ENCODE measurements at places on chromosomes 5 and 9.

DNA sequence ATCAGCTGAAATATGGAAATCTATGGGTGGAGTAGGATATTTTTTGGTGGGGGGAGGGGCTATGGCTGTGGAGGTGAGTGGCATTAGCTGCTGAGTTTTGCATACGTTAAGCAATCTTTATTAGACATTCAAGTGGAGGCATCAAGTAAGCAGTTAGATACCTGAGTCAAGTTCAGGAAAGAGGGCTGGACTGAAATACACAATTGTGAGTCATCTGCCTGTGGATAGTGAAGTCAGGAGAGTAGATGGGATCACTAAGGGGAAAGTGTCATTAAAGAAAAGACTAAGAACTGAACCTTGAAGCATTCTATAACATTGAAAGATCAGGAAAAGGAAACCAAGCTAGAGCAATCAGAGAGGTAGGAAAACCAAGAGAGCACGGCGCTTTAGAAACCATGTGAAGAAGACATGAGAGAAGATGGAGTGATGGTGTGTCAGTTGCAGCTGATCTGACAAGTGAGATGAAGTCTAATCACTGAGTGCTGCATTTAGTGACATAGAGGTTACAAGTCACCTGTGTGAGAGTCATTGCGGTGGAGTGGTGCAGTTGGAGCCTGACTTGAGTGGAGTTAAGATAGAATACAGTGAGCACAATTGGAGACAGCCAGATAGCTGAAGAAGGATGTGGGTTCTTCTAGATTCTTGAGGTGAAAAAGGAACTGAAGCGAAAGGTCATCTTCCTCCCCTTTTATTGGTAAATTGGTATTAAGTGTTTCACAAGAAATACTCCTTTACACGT lies 88.7 kb downstream of the PIP5K1B start:
- no peak for DNase-seq

DNA sequence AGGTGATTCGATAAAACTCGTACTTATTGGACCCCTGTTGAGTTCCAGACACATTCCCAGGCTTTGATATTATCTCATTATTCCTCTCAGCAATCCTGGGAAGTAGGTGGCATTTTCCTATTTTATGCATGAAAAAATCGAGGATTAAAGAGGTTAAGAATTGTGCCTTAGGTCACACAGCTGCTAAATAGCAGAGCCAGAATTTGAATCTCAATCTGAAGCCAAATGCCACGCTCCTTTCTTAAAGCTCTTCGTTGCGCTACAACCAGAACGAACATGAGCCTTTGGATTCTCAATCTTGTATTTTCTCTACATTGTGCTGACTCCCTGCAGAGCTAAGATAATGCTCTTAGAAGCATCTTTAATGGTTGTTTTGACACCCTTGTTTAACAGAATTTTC lies 527.8 kb upstream of the TLE4 start:
- DNase-seq: no peak

GRCh38 chr5:124371111-124371706 lies 375.2 kb downstream of the ZNF608 start:
- no peak for DNase-seq

- DNase-seq: no peak
Observed at GRCh38 chr5:90585337-90585986, 26.9 kb downstream of the ADGRV1 start.

GRCh38 chr5:132814503-132815294 lies 1.6 kb downstream of the SOWAHA start:
- DNase-seq: peak; percentile 82

DNA sequence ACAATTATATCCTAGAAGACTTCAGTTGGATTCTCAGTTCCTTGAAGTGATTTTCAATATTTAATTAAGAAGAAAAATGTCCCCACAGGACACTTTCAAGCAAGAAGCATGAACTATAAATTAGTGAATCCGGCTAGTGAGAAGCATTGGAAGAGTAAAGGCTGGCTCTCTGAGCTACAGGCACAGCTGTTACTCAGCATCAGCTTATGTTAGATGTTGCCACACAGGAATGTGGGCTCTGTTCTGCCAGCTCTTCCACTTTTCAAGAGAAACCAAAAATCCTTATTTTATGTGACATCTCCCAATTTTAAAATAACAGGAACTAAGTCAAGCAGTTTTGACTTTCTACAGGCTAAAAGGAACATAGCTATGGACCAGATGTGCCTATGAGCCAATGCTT lies 14.9 kb downstream of the ZNF474 start:
- peak; percentile 35 for DNase-seq

GRCh38 chr9:120733190-120733589 lies 18.9 kb upstream of the MEGF9 start:
- peak; percentile 91 for DNase-seq

DNA sequence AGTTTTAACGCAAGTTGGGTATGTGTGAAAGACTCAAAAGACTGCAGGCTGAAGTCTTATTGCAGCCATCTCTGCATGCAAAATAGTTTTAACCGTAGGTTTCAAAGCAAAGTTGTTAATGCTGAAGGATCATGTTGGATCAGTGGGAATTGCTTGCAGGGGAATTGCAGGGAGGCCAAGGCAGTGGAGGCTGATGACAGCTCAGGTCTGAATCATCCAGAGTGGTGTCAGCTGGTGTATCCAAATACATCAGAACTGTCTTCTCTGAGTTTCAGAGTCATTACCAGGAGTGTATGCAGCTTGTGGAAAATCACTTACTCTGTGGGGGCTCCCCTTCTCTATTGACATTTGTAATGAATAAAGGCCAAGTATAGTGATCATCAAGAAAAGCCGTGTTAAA lies 435.7 kb downstream of the SH3GL2 start:
- DNase-seq: no peak

DNA sequence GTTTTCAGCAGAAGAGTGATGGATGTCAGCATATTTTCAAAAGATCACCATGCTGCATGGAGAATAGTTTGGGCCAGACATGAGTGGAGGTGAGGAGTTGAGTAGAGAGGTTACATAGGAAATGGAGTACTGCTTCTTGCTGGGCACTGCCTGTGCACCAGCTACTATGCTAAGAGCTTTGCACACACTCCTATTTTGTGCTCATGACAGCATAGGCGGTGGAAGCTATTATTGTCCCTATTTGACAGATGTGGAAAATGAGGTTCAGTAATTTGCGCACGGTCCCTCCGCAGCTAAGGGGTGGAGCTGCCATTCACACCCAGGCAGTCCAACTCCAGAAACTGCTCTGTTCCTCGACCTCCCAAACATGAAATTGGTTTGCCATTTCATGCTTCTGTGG lies 67.8 kb downstream of the ENTREP1 start:
- no peak for DNase-seq

- DNase-seq: no peak
Observed at GRCh38 chr5:161471211-161471950, 75.1 kb downstream of the GABRB2 start.

- no peak for DNase-seq
Observed at GRCh38 chr5:13250464-13251291, 693.8 kb downstream of the DNAH5 start.

DNA sequence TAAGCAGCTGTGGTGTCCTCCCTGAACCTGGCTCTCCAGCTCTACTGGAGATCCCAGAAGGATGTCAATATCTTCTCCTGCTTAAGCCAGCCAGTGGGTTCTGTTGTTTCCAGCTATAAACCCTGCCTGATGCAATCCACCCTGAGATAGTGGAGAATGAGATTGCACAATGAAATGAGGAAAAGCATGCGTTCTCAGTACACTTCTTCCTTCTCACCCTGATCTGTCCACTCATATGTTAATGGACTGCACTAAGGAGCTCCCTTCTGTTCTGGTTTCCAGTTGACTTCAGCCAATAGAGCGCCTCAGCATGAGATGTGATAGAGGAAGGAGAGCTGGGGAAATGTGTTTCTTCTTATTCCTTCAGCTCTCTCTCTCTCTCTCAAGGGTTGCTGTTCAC lies 40.0 kb upstream of the CDH6 start:
- no peak for DNase-seq

GRCh38 chr9:124453586-124454191 lies 3.4 kb downstream of the ADGRD2 start:
- peak; percentile 77 for DNase-seq

GRCh38 chr5:624951-625230 lies 12.8 kb downstream of the CEP72 start:
- peak; percentile 44 for DNase-seq

- no peak for DNase-seq
Observed at GRCh38 chr9:114484215-114484853, 20.9 kb downstream of the WHRN start.

GRCh38 chr9:133528876-133529241 lies 4.1 kb upstream of the MYMK start:
- DNase-seq: no peak

GRCh38 chr9:90189306-90189705 lies 453.3 kb downstream of the DIRAS2 start:
- DNase-seq: no peak

DNA sequence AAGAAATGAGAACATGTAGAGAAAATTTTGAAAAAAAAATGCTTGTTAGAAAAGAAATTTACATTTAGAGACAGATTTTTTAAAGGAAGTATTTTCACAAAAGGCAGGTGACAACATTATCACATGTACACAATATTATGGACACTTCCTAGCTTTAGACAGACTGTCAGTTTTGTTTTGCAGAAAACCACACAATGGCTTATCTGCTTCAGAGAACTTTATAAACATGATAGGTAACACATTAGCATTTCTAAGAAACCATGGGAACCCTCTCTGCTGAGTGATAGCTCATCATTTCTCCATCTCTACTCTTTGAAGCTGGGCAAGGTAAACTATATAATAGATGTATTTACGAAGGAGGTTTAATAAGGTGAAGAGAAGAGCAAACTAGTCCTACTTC lies 25.6 kb downstream of the POU5F2 start:
- no peak for DNase-seq

DNA sequence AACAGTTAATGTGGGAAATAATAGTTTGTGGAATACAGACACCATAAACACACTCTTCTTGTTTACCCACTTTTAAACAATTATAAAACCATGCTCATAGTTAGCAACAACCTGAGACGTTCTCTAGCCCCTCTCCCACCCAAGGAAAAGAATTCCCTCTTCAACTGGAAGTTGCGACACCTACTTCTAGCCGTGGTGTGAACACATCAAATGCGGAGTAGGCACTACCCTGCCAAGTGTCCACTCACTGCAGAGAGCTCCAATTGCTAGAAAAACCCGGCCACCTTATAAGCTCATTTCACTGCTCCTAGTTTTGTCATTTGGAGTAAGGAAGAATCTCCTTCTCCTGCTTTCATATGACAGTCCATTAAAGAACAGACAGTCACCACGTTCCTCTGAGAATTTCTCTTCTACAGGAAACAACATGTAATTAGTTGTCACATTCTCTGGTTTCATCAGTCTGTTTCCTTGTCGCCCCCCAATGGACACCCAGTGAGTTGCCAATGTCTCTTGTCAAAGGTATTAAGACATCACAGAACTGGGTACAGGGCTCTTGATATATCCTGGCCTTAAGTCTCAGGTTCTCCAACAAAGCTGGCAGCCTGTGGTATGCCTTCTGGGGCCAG lies 47.3 kb downstream of the PRLR start:
- peak; percentile 54 for DNase-seq

DNA sequence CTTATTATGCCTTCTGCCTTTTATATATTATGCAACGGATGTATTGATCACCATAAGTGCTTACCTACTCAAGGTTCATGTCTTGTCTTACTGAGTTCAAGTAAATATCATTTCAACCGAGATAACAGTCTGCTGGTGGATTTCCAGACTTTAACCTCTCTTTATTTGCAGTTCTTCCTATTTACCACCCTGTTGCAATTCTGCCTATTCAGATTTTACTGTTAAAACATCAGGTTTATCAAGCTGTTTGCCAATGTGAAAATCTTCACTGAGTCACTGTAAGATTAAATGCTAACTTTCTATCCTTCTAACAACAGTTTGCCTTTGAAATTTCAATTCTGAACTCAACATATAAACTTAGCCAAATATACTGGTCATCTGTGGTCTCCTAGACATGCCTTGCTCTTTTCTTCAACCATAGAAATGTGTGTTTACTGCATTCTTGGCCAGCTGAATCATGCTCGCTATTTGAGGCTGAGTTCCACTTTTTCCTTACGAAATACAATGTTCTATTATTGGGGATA lies 471.7 kb upstream of the RORB start:
- no peak for DNase-seq

GRCh38 chr5:80707645-80708044 lies 52.9 kb upstream of the DHFR start:
- DNase-seq: peak; percentile 51

GRCh38 chr9:113600023-113600823 lies 136.7 kb downstream of the RGS3 start:
- peak; percentile 95 for DNase-seq

- no peak for DNase-seq
Observed at GRCh38 chr5:78634634-78635033, 13.9 kb downstream of the LHFPL2 start.

DNA sequence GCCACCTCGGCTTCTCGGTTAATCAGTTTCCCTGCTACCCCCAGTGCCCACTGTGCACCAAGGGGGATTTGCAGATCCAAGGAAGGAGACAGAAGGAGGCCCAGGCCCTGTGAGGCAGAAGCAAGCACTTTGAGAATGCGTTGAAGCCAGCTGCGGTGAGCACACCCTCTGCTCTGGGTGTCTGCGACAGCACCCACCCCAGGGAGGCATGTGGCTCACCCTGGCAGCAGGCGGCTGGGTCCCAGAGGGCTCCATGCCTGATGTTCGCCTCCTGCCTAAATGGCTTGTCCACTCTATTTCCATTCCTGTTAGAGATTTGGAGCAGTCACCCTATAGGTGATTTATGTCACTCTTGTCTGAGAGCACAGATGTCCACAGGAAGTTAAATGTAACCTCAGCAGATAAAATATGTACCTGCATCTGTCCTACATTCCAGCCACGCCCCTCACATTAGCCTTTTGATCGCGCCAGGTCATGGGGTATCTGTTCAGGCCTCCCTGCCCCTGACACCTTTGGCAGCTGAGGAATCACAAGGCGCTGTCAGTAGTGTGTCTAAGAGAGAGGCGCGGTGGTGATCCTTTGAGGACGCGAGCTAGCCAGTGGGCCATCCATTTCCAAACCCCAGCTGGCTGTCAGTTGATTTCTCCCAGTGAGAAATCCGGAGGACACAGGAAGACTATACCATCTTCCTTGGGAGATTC lies 28.1 kb downstream of the PTGES2 start:
- peak; percentile 89 for DNase-seq

DNA sequence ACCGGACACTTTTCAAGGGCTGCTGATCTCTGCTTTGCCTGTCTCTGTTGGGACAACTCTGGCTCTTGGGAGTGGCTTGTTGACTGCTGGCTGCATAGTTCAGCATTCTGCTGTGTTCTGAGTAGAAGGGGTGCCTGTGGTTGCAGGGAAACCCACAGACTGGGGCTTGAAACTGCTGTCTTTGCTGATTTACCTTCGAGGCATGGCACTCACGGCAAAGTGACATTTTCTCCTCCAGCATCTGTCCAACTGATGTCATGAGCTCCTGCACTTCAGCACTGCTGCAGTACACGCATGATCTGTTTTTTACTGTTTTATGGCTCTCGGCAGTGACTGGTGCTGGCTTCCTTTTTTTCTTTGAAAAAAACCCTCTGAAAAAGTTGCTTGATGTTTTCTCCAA lies 69.2 kb downstream of the SPATA31D1 start:
- DNase-seq: no peak

- peak; percentile 91 for DNase-seq
Observed at GRCh38 chr5:180784497-180785097, 18.0 kb downstream of the MGAT1 start.

GRCh38 chr5:143842920-143843319 lies 31.0 kb downstream of the HMHB1 start:
- DNase-seq: no peak

GRCh38 chr9:77455312-77455927 lies 192.7 kb downstream of the GNA14 start:
- DNase-seq: no peak

GRCh38 chr5:159471904-159472303 lies 141.6 kb upstream of the IL12B start:
- no peak for DNase-seq

GRCh38 chr5:95284572-95285408 lies at the start of gene MCTP1:
Gene MCTP1, minus strand, starts transcription at chr5:95285094.
- DNase-seq: peak; percentile 75
